Stimulated activated CD4-positive, alpha-beta T cell treated with anti-CD3 and anti-CD28 coated beads, Interleukin-4, amount 100 ng/mL, for 4 hours (primary cell): ENCODE measurements at places on chromosomes 4 and X.

DNA sequence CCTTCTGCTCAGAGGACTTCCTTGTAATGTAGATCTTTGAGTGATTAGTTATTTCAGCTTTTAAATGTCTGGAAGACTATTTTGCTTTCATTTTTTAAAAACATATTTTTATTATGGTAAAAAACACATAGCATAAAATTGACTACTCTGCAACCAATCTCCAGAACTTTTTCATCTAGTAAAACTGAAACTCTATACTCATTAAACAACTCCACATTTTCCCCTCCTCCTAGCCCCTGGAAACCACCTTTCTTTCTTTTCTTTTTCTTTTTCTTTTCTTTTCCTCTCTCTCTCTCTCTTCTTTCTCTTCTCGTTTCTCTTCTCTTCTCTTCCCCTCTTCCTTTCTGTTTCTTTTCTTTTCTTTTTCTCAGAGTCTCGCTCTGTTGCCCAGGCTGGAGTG, 230.6 kb downstream of the DLG3 start:
- no peak for DNase-seq

DNA sequence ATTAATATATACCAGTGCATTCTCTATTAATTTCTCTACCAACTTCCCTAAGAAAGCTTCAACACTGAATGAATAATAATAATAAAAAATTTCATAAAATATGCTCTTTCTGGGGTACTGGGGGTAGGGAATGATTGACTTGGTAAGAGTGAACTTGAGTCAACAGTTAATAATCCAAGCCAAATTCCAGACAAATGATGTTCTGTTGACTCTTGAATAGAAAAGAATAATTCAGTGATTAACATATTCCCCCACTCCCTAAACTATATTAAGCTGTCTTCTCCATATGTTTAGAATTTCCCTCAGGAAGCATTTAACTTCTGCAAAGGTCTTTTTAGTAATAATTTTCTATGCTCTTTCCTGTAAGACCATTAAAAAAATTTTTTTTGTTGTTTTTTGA, 12.3 kb downstream of the PGRMC2 start:
- no peak for DNase-seq

GRCh38 chr4:119477412-119478053, 151.1 kb downstream of the PDE5A start:
- DNase-seq: no peak

GRCh38 chr4:2799971-2800690, 7.2 kb downstream of the SH3BP2 start:
- no peak for DNase-seq

DNA sequence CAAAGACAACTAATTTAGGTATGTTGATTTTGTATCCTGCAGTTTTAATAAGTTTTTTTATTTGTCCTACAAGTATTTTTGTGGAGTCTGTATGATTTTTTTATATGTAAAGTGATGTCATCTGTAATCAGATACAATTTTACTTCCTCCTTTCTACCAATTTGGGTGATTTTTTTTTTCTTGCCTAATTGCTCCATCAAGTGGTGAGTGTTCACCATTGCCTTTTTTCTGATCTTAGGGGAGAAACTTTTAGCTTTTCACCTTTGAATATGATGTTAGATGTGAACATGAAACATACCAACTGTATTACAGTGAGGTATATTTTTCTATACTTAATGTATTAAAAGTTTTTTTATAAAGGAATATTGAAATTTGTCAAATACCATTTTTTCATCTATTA, 362.3 kb downstream of the PABPC4L start:
- DNase-seq: no peak

DNA sequence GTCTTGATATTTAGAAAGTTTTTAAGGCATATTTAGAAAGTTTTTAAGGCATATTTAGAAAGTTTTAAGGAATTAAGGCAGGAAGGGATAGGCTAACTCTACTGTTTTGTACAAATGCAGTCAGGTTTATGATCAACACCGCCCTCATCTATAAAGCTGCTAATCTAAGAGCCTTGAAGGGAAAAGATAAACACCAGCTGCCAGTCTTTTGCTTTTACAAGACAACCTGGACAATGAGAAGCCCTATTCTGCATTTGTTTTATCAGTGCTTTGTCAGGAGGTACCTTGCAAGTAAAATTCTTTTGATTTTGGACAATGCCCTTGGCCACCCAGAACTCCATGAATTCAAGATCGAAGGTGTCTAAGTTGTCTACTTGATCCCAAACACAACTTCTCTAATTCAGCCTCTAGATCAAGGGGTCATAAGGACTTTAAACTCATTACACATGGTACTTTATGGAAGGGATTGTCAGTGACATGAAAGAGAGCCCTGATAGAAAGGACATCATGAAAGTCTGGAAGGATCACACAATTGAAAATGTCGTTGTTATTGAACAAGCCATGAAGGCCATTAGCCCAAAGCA, 39.8 kb downstream of the IL15 start:
- no peak for DNase-seq
